ENCODE measurements at places on chromosomes 4 and X.

DNA sequence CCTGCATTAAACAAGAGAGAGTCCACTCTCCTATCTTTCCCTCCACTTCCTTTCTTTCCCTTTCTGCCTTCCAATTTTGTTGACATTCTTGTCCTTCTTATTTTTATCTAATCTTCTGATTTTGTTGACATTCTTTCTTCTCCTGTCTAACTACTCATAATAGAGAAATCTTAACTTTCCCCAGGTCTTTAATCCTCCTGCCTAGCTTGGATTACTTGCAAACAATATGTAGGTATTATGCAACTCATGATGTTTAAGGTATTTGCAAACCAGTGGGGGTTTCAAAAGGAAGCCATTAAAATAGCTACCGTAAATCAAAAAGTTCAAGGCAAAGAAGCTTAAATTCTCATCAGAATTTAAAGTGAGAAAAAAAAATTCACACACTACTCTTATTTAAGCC lies 53.9 kb downstream of the PROM1 start:
- DNase-seq, result no peak

DNA sequence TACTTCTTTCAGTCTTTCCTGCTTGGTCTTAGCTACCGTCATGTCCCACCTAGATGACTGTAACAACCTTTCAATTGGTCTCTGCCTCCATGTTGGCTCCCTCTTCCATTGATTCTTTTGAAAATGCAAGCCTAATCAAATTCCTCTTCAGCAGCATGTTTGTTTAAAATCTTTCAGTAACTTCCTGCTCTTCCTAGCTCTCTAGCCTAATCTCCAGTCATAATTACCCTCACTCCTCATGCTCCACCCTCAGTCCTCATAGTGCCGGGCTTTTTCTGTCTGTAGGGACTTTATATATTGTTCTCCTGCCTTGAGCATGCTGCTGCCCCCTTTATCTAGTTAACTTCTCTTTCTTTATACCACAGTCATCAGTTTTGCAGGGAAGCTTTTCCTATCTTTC lies 12.1 kb downstream of the SNX25 start:
- no peak for DNase-seq

GRCh38 chrX:133350751-133351150 lies 64.5 kb downstream of the GPC4 start:
- DNase-seq, result no peak

DNA sequence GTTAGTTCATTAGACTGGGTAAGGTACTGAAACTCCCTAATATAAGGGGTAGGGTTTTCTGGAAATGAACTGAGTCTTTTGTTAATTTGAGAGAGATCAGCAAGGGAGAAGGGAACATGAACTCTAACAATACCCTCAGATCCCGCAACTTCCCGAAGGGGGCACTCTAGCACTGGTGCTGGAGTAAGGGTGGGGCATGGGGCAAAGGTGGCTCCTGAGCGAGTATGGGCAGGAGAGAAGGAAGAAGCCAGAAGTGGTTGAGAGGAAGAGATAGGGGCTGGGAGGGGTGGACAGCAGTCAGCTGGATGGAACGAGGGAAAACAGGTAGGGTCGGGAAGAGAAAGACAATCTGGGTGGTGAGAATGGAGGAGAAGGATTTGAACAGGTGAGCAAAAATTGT lies 183.2 kb upstream of the MAGEE2 start:
- DNase-seq, result no peak

GRCh38 chr4:185207466-185207865 lies 1.9 kb upstream of the SNX25 start:
- no peak for DNase-seq

GRCh38 chrX:97039363-97040029 lies 155.8 kb downstream of the RPA4 start:
- DNase-seq, result peak; percentile 60

- DNase-seq, result no peak
These were observed 13.7 kb downstream of the RASSF6 start for GRCh38 chr4:73606465-73606974.

DNA sequence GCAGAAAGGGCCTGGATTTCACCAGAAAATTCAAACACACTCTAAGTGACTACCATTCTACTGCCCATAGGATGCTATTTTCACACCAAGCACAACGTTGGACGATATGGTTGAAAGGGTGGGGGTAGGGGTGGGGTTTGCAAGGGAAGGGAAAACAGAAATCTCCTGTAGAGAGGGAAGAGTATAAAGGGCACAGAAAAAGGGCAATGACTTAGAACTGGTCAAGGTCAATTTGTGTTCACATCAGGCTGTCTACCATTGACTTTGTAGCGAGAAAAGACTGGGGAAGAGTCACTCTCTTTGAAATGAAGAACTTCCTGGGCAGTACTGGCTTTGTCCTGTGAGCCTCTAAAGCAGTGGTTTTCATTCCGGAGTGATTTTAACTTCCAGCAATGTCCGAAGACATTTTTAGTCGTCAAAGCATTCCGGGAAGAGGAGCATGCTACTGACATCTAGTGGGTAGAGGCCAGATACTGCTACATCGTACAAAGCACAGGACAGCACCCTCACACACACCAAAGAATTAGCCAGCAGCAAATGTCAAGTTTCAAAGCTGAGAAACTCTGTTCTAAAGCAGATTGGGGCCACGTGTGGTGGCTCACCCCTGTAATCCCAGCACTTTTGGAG lies 48.4 kb upstream of the SLC7A3 start:
- peak; percentile 40 for DNase-seq

GRCh38 chr4:107579099-107579498 lies 140.9 kb downstream of the PAPSS1 start:
- DNase-seq, result no peak

- DNase-seq, result peak; percentile 43
These were observed 102.7 kb upstream of the TBC1D9 start for GRCh38 chr4:140858897-140859296.

DNA sequence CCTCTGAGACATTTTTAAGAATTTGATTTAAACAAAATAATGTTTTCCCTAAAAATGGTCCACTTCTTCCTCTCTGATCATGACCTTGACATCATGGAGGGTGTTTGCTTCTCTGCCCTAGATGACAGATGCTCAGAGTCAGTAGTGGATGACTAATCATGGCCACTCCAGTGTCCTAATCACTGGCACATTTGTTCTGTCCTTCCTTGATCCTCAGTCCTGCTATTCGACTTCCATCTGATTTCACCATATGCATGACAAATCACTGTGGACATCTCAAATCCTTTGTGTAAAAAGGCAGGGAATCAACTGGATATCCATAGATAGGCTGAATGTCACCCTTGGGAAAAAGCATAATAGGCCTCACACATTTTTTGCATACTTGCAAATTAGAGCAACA lies 9.0 kb downstream of the CRMP1 start:
- DNase-seq, result no peak

DNA sequence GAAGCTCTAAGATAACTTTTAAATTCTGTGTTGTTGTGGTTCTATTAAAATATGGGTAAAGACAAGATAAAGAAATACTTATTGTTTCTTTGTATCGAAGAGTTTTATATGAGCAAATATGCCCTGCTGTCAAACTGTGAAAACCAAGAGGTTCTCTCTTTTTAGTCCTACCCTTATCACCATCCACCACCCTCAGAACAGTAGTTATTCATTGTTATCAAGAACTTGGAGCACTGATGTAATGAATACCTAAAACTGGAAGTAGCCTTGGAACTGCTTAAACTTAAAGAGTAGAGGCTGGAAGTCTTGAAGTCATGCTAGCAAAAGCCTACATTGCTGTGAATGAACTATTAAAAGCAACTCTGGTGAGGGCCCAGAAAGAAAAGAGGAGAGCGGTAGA lies 9.2 kb downstream of the PIR start:
- DNase-seq, result no peak

- no peak for DNase-seq
These were observed 13.0 kb downstream of the RAB9B start for GRCh38 chrX:103818842-103819619.

DNA sequence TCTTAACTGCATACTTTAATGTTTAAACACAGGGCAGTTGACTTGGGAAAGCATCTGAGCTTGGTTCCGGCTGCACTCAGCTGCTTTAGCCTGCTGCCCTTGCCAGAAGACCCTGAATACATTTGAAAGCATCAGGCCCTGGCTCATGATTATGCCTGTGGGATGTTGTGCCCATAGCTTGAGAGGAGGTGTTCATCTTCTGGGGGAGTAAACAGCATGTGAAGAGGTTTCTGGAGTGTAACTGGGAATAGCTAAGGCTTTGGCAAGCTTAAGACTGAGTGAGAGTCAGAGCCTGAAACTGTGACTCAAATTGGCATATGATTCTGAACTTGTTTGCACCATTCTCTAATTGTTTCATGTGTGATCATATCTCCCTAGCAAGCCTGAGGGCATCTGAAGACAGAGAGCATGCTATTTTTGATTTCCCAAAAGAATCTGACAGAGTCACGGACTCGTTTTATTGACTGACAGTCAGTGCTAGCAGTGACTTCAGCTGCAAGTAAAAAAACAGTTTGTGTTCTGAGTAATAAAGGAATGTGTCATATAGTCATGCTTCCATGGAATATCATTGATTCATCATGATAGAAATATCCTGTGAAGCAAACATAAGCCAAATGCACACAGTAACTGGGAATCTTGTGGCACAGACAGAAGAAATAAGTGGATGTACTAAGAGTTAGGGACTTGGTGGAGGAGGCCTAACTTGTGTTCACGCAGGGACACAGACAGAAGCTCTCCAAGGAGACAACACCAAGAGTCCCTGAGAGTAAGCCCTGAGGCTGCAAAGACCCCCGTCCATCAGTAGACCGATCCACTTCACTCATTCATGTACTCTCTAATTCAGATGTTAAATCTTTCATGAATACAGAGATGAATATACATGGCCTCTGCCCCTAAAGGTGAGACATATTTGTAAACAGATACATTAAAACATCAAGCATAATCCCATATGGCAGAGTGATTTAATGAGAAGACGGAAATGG lies 100.7 kb downstream of the SYNPO2 start:
- peak; percentile 65 for DNase-seq

GRCh38 chr4:135244056-135244455 lies 1042.5 kb upstream of the PABPC4L start:
- DNase-seq, result peak; percentile 28

DNA sequence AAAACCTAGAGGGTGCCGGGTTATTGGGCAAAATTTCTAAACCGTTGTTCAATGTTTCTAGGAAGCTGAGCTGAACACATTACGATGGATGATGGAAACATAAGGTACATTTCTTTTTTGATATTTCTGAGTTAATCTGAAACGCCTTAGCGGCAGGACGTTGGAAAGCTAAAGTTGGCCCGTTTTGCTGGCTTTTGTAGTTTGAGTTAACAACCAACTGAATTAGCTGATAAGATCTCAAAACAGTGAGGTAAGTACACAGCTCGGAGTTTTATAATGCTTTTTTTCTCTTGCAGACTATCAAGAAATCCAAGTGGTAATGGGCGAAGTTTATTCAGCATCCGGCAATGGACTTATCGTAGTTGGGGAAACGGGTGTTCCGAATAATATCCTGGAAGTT lies 73.5 kb downstream of the PRSS12 start:
- no peak for DNase-seq

GRCh38 chr4:181956512-181956911 lies 286.7 kb upstream of the TENM3 start:
- DNase-seq, result no peak

DNA sequence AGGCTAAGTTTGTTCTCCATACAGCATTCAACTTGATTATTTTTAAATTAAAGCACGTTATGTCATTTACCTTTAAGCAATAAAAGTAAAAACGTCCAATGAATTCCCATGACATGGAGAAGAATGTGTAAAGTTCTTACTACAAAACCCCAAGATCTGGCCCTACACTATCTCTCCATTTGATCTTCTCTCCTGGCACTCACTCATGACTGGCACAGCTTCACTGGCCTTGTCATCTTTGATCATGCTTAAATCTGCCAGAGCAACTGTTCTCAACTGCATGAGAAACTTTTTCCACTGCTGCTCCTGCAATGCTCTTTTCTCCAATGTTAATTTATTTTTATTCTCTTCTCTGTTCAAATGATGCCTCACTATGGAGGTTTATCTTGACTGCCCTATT lies 1109.0 kb upstream of the IGFBP7 start:
- no peak for DNase-seq

DNA sequence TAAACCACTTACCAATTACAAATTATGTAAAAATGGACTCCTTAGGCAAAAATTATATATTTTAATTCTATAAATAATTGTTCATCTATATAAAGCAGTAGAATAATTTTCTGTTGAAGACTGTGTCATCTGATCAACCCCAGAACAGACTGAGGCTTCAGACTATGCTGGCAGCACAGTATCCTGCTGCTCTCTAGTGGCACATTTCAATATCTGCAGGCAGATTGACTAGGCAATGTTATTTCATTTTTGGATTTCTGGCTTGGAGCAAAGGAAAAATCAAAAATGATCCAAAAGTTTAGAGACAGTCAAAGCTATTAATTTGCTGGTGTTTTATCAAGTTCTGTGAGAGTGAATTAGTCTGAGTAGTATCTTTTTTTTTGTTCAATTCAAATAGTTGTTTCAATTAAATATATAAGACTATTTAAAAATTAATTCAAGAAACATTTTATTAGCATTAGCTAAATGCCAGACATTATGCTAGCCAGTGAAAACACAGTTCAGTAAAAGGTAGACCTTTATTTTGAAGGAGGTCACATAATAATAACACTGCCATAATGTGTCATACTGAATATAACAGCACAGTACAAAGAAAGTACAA lies 21.3 kb upstream of the SULT1E1 start:
- peak; percentile 51 for DNase-seq

GRCh38 chr4:184168406-184169019 lies 49.2 kb downstream of the ENPP6 start:
- DNase-seq, result peak; percentile 66

DNA sequence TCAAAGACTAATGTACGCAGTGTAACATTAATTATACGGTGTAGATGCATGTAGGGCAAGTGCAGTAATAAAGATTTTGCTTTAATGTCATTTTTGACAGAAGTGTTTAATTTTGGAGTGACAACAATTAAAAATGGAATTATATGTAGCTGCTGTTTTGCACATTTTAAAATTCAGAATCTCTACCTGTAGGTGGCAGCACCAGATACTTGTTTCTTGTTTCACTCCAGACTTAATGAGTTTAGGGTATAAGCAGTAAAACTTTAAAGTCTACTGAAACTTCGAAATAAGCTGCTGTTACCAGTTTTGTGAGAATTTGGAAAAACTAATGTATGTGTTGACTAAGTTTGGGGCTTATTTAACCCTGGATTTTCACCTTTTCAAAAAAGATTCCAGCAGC lies 144.9 kb downstream of the POLA1 start:
- peak; percentile 50 for DNase-seq

GRCh38 chrX:107465932-107466620 lies 16.6 kb downstream of the FRMPD3 start:
- no peak for DNase-seq

GRCh38 chrX:121405826-121406225 lies 358.4 kb downstream of the GLUD2 start:
- DNase-seq, result no peak

DNA sequence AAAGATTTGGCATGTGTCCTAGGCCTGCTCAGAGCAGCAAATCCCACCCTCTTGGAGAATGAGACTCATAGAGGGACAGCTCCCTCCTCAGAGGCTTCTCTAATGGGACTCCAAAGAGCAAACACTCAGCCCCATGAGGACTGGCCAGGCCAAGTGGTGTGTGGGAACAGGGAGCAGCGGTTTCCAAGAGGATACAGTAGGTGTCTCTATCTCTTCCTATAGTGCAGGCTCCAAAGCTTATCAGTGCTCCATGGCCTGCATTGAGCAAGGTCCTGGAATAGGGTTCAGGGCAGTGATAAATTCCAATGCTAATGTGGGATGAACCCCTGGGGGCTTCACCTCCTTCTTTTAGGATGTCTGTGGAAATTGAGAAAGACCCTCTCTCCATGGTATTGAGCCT lies 15.7 kb upstream of the MAGEA10 start:
- DNase-seq, result no peak

GRCh38 chr4:84492290-84492689 lies 6.8 kb downstream of the NKX6-1 start:
- DNase-seq, result no peak

GRCh38 chr4:26076000-26076587 lies 162.1 kb downstream of the SMIM20 start:
- peak; percentile 35 for DNase-seq
